ENCODE measurements at places on chromosomes 7 and 10. TPM values are rescaled to one million over a fixed set of nuclear protein-coding genes. Genes with fewer than 3 reads are reported as not detected.
A peak's percentile ranks its signal among the peaks of the same experiment; 100 is the strongest.

The RNF133 gene
- 15.8 TPM for total RNA-seq

DNA sequence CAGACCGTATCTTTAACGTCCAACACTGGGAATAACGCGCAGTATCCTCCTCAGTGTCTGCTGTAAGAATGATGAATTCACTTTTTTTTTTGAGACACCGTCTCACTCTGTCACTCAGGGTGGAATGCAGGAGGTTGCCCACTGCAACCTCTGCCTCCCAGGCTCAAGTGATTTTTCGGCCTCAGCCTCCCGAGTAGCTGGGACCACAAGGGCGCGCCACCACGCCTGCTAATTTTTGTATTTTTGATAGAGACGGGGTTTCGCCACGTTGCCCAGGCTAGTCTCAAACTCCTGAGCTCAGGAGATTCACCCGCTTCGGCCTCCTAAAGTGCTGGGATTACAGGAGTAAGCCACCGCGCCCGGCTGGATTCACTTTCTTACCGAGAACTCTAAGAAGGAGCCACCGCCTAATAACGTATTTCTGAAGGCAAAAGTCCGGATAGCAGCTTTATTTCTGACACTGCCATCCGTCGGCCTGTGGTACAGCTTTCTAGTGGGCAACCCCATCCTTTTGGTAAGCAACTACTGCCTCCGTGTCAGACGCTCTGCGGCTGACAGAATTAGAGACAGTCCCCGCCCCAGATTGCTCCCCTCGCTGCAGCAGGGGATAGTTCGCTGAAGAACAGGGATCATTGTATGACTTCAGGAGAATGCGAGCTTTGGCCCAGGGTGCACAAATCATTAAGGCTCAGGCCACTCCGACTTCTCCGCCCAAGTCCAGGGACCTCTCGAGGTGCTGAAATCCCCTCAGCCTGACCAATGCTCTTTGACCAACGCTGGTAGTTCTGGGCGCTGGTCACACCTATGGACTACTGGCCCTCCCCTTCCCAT lies 662 bp downstream of the POLR3A start:
- H3K27me3 ChIP-seq: no peaks in the 10 kb centered on the region
- peak overlapping the region; percentile 87 for H3K27ac ChIP-seq
- H3K36me3 ChIP-seq: peaks cover 28% of the 10 kb centered on the region
- H3K4me3 ChIP-seq: peak overlapping the region; percentile 98
- peaks cover 18% of the 10 kb centered on the region for H3K4me1 ChIP-seq

- peaks cover 16% of the 10 kb centered on the region for H3K4me1 ChIP-seq
- H3K36me3 ChIP-seq: no peaks in the 10 kb centered on the region
- DNase-seq: no peak
Measured at GRCh38 chr10:127990846-127991542, 84.1 kb downstream of the PTPRE start.

DNA sequence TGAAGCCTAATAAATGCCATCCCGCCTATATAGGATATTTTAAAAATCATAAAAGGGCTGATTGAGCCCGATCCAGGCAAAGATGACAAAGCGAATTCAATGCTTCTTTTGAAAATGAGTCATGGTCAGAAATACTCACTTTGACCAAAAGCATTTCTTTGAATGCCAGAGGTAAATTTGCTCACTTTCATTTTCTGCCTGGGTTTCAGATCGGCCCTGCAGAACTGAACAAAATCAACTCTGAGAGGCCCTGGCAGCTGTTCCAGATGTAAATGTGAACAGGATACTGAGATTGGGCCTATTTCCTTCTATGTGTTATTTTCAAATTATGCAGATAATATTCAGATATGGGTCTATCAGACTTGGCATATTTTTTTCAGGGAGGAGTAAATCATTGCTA lies 114.8 kb upstream of the ARID5B start:
- no peaks in the 10 kb centered on the region for H3K27me3 ChIP-seq
- no peak overlapping the region for H3K4me3 ChIP-seq
- no peaks in the 10 kb centered on the region for H3K36me3 ChIP-seq
- H3K4me1 ChIP-seq: peaks cover 17% of the 10 kb centered on the region

GRCh38 chr7:74633451-74633921 lies 24.0 kb upstream of the GTF2I start:
- H3K4me1 ChIP-seq: peaks cover 26% of the 10 kb centered on the region
- H3K27me3 ChIP-seq: no peaks in the 10 kb centered on the region
- peak; percentile 49 for DNase-seq
- H3K36me3 ChIP-seq: no peaks in the 10 kb centered on the region

GRCh38 chr10:79079490-79080355 lies 11.0 kb downstream of the ZMIZ1 start:
- H3K4me3 ChIP-seq: no peak overlapping the region
- peaks cover 100% of the 10 kb centered on the region for H3K4me1 ChIP-seq
- H3K27me3 ChIP-seq: no peaks in the 10 kb centered on the region
- no peaks in the 10 kb centered on the region for H3K36me3 ChIP-seq
- DNase-seq: no peak

The ZMIZ1 gene
- 25.9 TPM for total RNA-seq
